Cerebellar nuclear complex (tissue), 1 donor: ENCODE measurements at places on chromosomes 4 and X.
A peak's percentile ranks its signal among the peaks of the same experiment; 100 is the strongest.

DNA sequence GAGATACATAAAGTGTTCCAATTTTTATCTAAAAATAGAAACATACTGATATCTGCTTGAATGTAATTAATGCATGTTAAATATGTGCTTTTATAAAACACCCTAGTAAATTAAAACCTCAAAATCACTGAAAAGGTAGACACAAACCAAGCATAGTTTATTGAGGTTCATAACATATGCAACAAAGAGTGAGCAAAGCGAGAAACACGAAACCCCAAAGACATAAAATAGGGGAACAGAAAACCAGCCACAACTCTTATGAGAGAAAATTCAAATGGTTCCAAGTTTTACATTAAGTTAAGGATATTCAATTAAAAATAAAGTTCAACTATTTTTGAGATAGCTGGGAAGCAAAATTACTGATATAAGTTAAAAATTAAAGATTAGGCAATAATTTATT, 336.4 kb upstream of the AGA start:
- DNase-seq = no peak

GRCh38 chr4:88195328-88196012, 37.0 kb upstream of the ABCG2 start:
- DNase-seq = no peak

DNA sequence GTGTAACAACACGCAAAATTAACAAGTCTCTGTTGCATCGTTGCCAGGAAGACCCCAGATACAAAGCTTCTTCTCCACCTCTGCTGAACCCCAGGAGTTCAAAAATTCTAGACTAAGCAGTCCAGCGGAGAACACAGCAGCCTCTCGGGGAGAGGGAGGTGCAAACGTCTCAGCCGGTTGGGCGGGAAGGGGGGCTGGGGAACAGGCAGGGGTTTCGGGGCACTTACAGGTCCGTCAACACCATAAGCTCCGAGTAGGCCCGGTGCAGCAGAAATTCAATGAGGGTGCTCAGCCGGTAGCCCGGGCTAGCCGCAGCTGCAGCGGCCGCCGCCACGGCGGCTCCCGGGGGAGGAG, 394 bp downstream of the MED14 start:
- no peak for DNase-seq

GRCh38 chr4:147578051-147578476, 39.1 kb upstream of the TMEM184C start:
- no peak for DNase-seq

GRCh38 chrX:132483488-132483887, 5.3 kb downstream of the MBNL3 start:
- DNase-seq = no peak

GRCh38 chr4:11468901-11469300, 40.2 kb upstream of the HS3ST1 start:
- no peak for DNase-seq

- DNase-seq = no peak
Observed at GRCh38 chr4:163171590-163171989, 4.9 kb upstream of the NAF1 start.

- no peak for DNase-seq
Observed at GRCh38 chr4:88356771-88357170, 21.9 kb upstream of the HERC6 start.

DNA sequence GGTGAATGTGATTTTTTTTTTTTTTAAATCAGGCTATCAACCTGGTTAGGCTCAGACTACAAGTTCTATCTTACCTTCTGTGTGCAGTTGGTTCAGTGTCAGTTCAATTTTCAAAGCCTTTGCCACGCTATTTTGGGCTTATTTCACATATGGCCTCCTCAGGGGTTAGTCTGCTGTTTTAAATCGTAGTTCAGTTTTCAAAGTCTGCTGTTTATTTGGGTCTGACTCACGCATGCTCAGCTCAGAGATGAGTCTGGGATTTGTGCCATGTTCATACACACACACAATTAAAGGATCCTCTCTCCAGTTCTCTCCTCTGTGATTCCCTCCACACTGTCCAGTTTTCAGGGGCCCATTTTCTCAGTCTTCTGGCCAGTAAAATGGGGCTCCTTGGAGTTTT, 32.3 kb upstream of the ZFX start:
- DNase-seq = peak; percentile 51

DNA sequence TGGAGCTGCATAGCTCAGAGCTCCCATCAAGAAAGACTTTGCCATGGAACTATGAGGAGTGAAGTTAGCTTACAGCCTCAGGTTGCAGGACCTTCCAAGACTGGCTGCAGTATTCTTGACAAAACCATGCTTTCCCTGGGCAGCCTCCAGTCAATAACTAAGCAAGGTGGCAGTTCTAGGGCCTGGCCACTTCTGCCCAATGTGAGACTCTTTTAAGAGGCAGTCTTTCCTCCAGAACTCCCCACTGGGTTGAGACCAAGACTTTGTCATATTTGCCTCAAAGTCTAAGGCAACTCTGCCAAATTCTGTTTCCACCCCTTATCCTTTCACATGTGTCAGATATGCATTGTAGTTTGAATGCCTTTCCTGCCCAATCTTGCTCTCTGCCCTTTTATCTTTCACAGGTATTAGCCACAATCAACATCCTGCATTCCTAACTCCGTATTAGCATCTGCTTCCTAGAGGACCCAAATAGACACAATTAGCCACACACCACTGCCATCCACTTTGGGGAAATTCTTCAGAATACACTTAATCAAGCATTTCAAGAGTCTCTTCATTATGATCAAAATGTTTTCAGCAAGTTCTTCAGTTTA, 17.7 kb upstream of the SLC25A43 start:
- no peak for DNase-seq

DNA sequence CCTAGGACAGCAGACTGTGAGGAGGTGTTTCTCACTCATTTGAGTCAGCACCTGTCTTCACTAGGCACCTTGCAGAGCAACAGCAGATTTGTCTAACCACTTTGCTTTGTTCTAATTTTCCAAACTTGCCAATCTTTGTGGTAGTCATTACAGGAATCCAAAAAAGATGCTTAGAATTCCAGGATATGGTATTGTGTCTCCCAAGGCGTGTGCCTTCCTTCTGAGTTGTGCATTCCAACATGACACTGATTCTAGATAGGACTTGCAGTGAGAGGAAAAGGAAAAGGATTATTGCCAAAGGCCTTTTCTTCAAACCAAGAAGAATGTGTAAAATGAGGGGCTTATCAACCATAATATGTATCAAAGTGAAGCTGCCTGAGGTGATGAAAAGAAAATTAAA, 126.2 kb downstream of the MAPK10 start:
- no peak for DNase-seq

GRCh38 chrX:123764967-123765871, 32.4 kb upstream of the THOC2 start:
- peak; percentile 10 for DNase-seq

DNA sequence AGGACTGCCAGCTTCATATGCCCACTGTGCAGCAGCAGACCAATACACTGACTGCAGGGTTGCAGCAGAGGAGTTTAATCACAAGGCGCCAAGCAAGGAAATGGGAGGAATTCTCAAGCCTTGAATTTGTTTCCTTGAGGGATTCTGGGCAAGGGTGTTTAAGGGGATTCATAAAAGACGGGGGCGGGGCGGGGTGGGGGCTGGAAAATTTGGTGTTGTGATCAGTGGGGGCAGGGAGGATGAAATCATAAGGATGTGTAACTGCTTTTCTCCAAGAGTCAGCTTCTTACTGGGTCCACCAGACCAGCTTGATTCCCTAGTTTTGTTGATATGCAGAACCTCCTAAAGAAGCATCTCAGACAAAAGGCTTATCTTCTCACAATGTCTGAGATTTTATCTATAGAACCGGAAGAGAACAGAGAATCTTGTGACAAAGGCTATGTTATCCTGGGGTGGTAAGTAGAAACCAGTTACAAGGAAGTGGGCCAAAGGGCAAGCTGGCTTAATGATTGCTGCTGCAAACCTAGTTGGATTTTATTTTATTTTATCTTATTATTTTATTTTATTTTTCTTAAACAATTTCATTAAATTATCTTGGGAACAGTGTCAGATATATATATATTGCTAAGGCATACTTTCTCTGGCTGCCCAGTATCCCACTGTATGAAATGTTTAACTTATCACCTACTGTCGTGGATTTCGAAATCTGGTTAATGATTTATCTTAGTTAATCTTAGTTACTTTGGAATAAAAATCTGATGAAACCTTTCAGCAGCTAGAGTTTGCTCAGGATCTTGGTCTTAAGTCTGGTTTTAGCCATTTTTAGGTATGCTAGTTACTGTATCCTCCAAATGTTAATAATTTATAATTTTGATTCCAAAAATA, 276.4 kb downstream of the RPA4 start:
- no peak for DNase-seq

DNA sequence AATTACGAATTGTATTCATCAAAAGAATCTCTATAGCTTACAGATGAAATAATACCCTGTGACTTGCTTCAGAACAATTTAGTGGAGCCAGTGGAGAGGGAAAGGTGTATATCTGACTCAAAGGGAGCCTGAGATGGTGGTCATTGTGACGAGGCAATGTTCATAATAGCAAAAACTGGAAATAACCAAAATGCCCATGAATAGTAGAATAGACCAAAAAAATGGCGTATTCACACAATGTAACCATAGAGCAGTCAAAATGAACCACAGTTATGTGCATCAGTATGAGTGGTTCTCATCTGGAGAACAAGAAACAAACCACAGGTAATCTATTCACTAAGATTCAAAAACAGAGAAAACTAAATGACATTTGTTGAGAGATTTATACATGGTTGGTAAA, 125.3 kb upstream of the CLNK start:
- DNase-seq = no peak

- no peak for DNase-seq
Observed at GRCh38 chr4:69713593-69713992, 46.8 kb downstream of the SULT1B1 start.

DNA sequence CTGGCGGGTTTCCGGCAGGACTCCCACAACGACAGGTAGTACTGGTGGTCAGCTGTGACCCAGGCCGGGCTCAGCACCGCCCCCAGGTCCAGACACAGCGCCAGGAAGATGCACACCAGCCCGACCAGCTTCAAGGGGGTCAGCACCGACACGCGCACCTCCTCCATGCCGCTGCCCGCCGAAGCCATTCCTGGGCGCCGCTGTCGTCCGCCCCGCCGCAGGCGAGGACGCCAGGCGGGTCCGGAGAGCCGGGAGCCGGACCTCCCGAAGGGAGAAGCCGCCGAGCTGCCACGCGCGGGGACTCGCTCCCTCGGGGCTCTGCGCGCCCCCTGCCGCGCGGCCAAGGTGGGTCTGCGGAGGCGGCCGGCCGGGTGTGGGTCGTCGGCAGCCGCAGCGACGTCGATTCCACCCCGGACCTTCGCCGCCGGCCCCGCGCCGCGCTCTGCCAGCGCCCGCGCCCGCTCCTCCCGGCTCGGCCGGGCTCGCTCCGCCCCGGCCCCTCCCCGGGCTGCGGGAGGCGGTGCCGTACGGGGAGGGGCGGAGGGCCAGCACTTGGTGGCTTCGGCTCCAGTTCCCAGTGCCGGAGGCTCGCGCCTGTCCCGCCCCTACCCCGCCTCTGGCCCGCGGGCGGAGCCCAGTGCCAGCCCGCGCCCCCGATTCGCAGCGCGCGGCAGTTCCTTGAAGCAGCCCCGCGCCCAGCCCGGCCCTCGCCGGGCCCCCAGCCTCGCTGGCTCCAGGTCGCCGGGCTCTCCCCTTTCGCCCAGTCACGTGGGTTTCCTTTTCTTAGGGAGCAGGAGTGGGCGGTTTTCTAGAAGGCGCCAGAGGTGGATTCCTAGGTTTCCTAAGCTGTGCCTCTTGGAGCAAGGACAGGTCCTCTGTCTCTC, at the start of gene TMEM47:
TSS of gene TMEM47 (minus strand) at position 444 of the 884 bp plus-strand sequence. CDS start at position 188, 256 bp downstream.
- no peak for DNase-seq

DNA sequence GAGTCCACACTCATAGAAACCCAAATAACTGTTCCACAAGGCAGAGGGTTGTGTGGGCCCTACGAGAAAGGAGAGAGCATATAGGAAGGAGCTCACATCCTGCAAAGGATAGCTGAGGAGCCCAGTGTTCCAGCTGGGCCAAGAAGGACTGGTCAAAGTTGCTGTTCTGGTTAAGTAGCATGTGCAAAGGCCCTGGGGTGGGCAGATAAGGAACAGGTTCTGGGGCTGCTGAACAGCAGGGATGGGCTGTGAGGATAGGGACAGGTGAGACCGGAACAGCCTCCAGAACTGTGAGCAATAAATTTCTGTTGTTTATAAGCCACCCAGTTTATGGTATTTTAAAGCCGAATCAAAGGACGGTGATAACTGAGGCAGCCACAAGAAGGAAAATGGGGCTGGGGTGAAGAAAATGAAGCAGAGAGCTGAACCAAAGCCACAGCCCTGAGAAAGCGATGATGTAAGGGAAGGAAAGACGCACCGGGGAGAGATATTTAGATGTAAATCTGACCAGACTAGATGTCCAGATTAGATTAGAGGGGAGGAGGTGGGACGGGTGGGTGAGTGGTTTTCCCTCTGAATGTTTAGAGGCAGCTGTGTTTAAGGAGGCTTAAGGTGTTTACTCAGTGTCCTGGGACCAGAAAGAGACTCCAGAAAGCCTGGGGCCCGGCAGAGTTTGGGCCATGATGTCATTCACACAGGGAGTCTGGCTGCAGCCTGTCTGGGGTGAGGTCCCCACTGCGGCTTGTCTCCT, 180.8 kb upstream of the BCOR start:
- no peak for DNase-seq

DNA sequence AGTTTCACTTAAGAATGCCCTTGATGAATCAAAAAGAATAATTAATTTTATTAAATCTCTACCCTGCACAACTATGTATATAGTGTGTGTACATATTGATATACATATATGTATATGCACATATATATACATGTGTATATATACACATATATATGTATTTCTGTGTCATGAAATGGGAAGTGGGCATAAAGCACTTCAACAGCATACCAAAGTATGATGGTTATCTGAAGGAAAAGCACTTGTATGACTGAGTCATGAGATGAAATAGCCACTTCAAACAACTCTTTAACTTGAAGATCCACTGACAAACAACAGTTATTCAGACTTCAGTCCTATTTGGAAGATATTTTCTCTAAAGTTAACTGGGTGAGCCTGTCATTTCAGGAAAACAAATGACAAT, 16.3 kb downstream of the RNF128 start:
- DNase-seq = no peak

DNA sequence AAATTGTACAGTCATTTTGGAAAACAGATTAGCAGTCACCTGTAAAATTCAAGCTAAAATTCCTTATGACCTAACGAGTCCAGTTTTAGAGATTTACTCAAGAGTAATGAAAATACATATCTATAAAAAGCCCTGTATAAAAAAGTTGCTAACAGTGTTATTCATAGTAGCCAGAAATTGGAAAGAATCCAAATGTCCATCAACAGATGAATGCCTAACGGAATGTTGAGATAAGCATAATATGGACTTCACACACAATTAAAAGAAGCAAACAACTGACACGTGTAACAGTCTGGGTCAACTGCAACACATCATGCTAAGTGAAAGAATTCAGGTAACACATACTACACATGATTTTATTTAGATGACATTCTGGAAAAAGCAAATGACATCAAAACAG, 584.8 kb upstream of the AGA start:
- DNase-seq = no peak

DNA sequence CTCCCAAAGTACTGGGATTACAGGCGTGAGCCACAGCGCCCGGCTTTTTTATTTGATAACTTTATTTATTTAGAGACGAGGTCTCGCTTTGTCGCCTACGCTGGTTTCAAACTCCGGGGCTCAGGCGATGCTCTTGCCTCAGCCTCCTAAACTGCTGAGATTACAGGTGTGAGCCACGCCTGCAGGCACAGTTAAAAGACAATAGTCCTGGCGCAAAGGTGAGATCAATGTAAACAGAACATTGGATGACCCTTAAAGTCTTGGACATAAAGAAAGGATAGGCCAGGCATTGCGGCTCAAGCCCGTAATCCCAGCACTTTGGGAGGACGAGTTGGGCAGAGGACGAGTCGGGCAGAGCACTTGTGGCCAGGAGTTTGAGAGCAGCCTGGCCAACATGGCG, 2.8 kb upstream of the TXLNG start:
- no peak for DNase-seq
